Stimulated activated CD8-positive, alpha-beta memory T cell treated with anti-CD3 and anti-CD28 coated beads, Interleukin-7, amount 100 ng/mL, for 1 hour (primary cell): ENCODE measurements at places on chromosomes 11 and 22.

DNA sequence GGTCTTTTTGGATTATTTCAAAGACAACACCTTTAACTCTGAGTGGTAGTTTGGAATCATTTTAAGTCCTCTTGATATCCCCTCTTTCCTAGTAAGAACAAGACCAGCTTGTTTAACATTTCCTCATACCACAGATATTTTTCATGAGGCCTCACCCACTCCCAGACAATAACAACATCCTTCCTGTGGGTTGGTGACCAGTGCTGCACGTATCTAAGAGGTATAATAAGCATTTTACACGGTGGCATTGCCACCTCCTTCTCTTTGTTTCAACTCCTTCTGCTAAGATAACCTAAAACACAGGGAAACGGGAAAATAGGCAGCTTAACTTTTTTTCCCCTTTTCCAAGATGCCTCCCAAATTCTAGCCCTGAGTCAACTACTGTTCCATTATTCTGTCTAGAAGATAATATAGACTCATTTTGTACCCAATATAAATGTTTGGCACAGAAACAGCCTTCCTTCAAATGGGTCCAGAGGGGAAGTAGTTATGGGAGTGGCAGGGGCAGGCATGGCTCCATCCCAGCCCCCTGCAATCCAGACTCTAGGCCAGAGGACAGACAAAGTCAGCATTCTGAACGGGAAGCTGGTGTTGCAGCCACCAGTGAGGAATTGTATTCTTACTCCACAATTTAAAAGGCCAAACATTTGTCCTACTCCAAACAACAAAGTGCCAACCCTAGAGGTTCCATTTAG is 28.5 kb downstream of the MAML2 start:
- DNase-seq, result no peak

GRCh38 chr11:23755769-23756168 is 741.1 kb upstream of the LUZP2 start:
- no peak for DNase-seq

- no peak for DNase-seq
Observed at GRCh38 chr11:35923452-35923851, 20.4 kb upstream of the LDLRAD3 start.

DNA sequence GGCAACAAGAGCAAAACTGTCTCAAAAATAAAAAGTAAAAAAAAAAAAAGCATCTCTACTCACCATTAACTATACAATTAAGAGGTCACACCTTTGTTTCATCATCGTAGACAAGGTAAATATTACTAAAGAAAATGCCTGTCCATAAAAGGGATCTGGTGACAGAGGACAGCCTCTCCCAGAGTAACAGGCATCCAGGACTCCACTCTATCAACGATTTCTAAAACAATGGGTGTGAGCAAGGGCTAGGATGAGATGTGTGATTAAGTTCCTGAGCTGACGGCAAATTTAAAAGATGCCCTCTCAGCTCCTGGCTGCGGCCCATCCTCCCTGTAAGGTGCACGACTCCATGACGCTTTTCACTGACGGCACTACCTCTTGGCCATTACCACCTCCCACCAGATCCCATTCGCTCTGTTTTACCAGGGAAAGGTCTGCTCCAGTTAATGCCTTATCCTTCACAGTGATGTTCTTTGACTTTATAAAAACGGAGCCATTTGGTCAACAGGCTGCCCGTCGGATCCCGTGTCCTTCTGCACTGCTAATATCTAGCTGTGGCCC is 2.3 kb upstream of the TMEM45B start:
- DNase-seq, result no peak

GRCh38 chr11:122434786-122435185 is 220.7 kb upstream of the UBASH3B start:
- DNase-seq, result no peak

GRCh38 chr11:68584097-68584496 is 100.2 kb upstream of the GAL start:
- DNase-seq, result peak; percentile 8

GRCh38 chr22:48452766-48453165 is 1374.9 kb downstream of the BRD1 start:
- DNase-seq, result no peak

GRCh38 chr22:37269936-37270678 is 12.2 kb upstream of the CYTH4 start:
- no peak for DNase-seq

GRCh38 chr22:28299309-28299708 is 380.3 kb upstream of the PITPNB start:
- no peak for DNase-seq

- no peak for DNase-seq
Observed at GRCh38 chr11:44989831-44990566, 39.3 kb upstream of the TP53I11 start.

DNA sequence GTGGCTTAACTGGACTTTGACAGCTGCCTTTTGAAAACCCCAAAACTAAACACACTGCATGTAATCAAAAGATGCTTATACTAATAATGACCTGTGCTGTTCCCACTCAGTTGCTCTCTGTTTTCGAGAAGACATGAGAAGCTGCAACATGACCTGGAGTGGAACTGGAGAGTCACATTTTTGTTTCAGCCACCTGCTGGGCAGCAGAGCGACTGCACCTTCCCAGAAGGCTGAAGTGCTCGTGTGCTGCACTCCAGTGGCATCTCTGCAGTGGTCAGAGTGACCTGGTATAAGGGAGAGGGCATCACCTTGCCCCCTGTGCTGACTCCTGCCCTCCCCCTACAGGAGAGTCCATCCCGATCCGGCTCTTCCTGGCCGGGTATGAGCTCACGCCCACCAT is 8.6 kb downstream of the THYN1 start:
- DNase-seq, result no peak

DNA sequence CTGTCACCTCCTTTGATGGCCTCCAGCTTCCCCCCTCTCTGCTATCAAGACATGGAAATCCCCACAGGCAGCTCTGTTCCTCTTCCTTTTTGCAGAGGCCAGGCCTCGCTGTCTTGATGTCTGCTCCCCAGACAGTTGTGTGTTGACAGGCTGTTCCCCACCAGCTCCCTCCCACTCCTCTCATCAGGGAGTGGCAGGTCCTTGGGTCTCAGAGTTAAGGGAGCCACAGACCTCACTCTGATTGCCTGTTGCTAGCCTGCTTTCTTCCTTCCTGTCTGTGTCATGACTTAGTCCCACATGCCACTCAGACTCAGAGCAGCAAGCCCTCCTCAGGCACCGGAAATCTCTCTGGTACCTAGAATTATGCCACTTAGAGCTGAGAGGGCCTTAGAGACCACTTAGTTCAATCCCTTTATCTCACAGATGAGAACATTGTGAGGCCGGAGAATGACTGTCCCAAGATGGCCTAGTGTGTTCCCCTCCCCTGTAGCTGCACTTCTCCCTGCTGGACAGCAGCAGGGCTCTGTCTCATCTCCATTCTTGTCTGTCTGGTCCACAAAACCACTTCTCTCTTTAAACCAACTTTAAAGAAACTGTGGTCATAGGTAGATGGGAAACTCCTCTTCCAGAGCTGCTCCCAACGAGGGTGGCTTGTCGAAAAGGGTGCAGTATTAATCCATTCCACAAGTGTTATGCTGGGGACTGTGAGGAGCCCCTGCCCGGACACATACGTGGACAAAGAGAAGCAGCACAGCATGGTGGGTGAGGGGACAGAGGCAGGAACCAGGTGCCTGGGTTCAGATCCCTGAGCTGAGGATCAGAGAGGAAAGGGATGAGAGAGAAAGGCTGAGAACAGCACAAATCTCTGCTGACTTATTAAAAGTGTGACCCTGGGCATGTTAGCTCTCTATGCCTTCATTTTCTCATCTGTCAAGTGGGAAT is 4.2 kb downstream of the AMPD3 start:
- DNase-seq, result no peak

DNA sequence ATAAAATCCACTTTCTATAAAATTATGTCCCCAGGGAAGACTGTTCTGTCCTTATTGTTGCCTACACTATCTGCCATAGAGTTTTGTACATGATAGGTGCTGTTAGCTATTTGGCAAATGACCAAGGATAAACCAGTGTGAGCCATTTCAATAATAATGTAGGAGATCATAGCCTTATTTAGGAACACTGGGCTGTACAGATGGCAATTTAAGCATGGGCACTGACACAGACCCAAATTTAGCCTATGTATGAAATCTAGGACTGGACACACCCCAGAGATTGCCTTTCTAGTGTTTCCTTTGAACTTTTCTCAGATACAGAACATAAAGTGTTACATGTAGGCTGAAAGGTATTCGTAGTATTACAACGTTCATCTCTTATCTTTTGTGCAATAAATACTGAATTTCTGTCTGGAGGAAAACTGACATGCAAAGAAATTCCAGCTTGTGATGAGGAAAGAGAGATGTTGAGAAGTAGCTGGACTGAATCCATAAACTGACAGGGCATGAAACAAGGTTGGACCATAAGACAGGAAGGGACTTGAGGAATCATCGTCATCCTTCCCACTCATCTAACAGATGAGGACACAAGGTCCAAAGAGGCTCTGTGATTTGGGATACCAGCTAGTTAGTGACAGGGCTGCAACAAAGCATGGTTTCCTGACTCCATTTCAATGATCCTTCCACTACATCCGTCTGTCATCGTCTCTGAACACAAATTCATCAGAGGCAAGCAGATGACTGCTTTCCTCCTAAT is 60.3 kb downstream of the TMPRSS5 start:
- no peak for DNase-seq

- DNase-seq, result no peak
Observed at GRCh38 chr22:35711336-35711735, 6.3 kb upstream of the APOL5 start.

- DNase-seq, result no peak
Observed at GRCh38 chr11:44088871-44089270, 6.6 kb upstream of the EXT2 start.

DNA sequence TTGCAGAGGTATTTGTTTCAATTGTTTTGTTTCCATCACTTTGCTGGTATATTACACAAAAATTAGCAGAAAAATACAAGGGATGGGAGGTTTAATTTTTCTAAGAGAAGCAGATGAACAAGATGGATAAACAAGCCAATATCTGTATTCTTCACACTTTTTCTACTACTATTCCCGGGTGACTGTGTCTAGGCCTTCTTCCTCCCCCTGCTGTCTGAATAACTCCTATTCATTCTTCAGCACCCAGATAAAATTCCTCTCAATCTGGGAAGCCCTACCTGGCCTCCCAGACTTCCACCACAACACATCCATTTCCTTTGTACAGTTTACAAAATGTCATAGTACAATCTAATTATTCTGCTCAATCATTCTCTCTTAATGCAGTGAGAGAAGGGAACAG is 666.6 kb upstream of the TENM4 start:
- no peak for DNase-seq

GRCh38 chr11:13473013-13473722 is 10.1 kb upstream of the BTBD10 start:
- no peak for DNase-seq

GRCh38 chr11:126113963-126114362 is 51.3 kb upstream of the CDON start:
- DNase-seq, result no peak

DNA sequence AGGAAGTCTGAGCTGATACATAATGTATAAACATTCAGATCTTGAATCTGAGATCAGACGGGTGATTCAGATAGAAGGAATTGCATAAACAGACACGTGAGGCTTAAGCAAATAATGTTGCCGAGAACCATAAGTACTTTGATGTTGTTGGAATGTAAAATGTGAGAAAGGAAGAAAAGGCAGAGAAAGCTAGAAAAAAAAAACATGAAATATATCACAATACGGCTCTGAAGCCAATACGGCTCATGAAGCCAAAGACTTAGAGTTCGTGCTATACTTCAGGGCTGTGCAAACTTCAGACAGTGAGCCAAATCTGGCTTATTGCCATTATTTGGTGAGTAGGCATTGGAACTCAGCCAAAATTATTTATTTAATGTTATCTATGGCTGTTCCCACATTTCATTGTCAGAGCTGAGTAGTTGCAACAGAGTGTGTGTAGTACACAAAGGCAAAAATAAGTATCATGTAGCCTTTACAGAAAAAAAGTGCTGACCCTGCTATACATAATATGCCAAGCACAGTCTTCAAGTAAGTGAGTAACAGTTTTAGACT is 673.3 kb downstream of the CNTN5 start:
- no peak for DNase-seq

DNA sequence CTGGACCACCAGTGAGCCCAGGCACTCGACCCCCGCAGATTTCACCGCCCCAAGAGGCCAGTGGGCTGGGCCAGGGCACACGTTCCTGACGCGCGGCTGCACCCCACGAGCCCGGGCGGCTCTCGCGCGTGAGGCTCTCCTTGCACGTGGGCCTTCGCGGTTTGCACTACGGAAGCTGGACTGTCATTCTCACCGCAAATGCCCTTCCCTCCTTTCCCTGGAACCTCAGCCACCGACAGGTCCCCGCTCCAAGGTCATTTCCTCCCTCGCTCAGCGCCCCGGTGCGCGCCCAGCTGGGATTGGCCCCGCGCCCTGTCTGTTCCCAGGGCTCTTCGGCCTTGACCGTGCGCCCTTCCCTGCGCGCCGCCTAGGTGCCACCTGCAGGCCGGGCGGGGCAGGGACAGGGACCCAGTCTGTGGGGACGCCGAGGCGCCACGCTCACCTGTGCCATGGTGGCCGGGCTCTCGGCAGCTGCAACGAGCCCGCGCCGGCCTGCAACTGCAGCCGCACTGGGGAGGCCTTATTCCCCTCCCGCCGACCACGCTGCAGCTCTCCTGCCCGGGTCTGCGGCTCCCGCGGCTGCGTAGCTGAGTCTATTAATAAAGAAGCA is 2.1 kb upstream of the CPT1A start:
- DNase-seq, result peak; percentile 51

DNA sequence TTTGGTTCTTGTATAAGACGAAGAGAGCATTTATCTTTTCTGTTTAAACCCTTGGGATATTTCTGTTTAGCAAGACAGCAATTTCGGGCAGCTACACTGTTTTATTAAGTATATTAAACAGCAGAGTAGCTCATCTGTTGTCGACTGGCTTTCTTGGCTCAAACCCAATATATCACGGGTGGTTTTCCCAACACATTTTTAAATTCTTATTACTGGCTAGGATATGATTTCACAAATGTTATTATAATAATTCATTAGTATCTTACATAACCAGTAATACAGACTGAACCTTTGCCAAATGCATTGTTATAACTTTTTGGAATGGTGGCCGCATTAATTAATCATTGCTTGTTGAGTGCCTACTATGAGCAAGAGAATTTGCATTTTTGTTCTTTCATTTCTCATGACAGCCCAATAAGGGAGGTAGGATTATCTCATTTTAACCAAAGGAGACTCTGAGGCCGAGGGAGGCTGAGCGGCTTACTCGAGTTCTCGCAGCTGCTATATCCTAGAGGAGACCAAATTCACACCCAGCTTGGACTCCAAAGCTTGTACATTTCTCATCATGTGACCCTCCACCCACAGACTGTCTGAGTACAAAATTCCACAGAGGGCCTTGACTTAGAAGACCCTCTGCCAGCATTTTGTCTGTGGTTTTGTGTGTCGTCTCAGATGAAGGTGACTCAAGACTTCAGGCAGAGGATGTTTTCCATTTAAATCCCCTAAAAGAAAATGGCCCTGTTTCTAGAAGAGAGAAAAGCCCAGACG is 304.9 kb downstream of the NTM start:
- no peak for DNase-seq

- no peak for DNase-seq
Observed at GRCh38 chr22:26325641-26326040, 103.4 kb upstream of the ASPHD2 start.

DNA sequence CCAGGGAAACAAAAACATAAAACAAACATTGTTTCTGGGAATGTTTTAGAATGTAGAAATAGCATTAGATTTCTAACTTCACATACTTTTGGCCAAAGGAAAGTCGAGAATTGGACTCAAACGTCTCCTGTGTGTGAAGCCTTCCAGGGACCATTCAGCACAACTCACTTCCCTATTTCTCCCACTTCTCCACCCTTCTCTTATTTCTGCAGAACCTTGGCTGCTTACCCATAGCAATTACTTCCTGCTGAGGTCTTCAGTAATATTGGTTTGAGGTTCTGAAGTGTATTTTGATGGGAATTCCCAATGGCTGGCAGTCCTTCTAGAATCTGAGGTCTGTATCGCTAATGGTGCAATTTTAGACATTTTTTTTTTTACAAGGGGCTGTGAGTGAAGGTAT is 158.3 kb upstream of the SNX19 start:
- DNase-seq, result no peak
